NCI-H2081 (cell line): ENCODE measurements at places on chromosomes 13 and 19.

GRCh38 chr13:32989290-32989667 lies 26.9 kb upstream of the KL start:
- no peak for DNase-seq

GRCh38 chr19:49863254-49863934 lies 4.0 kb downstream of the PNKP start:
- DNase-seq: no peak

DNA sequence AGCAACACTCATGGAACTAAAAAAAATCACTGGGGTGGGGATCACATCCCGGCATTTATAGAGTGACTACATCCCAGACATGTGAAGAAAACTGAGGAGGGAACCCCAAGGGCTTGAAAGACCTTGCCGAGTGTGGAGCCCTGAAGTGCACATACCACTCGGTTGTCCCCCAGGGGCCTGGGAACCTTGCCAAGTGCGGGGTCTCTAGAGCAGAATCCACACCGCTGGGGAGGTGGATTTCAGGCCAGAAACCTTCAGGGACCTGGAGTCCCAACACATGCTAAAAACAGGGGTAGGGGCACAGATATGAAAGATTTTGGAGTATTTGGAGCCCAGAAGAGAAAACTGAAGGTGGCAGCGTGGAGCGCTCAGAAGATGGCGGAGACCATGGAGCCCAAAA lies 35.2 kb downstream of the ERICH4 start:
- DNase-seq: no peak

- no peak for DNase-seq
These were observed 128.3 kb upstream of the FRY start for GRCh38 chr13:31903111-31903815.

- DNase-seq: no peak
These were observed 843.8 kb upstream of the SPRY2 start for GRCh38 chr13:81184556-81185265.

DNA sequence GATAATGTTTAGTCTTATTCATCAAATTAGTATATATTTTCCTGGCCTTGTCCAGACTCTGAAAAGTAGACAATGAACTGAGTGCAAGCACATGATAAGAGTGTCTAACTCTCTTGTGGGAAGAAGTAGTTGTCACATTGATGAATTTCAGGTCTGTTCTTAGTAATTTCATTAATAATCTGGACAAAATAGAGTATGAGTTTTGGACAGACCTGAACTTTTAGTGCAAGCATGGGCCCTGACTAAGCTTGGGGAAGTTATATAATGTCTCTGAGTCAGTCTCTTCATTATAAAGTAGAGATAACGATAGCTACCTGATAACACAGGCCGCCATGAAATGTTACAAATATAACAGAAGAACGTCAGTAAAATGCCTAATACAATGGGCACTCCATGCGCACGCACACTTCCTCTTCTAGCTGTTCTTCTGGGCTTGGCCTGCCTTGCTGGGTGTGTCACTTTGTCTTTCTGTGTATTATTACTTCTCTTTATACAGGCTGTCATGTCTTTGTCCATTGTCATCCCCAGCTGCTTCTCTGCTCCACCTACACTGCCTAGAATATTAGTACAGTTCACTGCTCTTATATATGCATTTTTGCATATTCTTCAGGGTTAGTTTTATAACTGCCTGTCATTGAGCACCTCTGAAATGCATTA lies 129.1 kb upstream of the HTR2A start:
- no peak for DNase-seq

DNA sequence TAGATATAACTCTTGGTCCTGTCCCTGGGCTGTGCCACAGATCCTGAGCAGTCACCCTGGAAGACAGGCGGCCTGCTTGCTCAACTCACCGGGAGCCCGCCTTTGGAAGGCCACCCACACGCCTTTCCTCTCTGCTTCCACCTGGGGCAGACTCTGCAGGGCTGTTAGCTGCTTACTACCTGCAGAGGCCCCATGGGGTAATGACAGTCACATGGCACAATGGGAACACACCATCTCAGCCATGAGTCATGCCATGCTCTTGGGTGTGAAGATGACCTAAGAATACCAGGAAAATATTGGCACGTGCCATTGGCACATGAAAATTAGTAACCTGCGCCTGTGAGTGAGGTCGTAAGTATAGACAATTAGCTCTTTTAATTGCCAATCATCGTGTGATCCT lies 108.6 kb downstream of the COL4A2 start:
- DNase-seq: no peak

- DNase-seq: no peak
These were observed 67.8 kb downstream of the RXFP2 start for GRCh38 chr13:31807090-31807541.
